ENCODE measurements at places on chromosomes 2 and 18.

DNA sequence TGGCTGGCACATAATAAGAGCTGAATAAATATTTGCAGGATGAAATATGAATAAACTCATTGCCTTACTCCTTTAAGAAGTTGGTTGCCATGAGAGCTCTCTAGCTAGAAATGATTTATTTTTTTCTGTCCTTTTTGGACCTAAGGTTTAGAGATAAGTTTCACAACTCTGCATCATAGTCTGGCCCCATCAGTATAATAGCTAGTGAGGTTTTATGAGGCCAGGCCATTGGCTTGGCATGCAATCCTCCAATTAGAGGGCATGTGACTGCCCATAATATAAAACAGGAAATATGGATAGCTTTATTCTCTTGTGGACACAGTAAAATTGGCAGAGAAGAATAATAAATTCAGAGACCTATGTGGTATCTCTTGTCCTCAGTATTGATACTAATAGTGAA lies 26.2 kb upstream of the INSIG2 start:
- DNase-seq, result no peak

GRCh38 chr2:194380011-194380410 lies 1277.0 kb upstream of the SLC39A10 start:
- no peak for DNase-seq

GRCh38 chr2:120793682-120794403 lies 58.2 kb downstream of the GLI2 start:
- DNase-seq, result peak; percentile 62

DNA sequence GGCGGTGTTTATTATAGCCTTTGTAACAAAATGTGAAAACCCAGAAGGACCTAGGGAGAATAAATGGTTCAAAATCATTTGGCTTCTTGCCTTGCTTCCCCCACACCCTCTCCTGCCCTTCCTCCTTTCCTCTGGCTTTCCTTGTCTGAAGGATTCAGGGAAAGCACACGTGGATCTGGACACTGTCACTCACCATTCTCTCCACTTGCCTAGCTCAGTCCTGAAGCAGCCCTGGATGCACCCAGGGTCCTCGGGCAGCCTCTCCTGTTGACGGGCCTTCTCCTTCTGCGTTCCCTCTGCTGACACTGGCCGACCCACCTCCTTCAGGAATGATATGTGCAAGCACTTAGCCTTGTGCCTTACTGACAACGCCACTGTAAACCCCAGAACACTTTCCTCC lies 68.4 kb downstream of the FAM210A start:
- DNase-seq, result no peak

GRCh38 chr2:64615192-64615763 lies 38.4 kb downstream of the SERTAD2 start:
- DNase-seq, result no peak

DNA sequence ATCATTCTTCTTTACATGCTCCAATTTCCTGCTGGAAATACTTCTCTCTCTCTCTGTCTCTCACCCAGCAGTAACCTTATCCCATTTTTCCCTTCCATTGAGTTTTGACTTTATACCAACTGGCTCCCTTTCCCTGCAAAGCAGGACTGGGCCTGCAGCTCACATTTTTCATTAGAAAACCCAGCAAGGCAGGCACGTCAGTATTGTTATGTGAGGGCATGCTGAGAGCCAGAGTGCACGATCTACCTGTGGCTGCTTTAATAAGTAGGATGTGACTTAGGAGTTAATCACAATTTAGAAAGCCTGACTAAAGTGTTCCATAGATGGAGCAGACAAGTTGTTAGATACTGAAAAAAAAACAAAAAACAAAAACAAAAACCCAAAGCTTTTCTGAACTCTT lies 5.2 kb upstream of the NDUFV2 start:
- DNase-seq, result peak; percentile 9

DNA sequence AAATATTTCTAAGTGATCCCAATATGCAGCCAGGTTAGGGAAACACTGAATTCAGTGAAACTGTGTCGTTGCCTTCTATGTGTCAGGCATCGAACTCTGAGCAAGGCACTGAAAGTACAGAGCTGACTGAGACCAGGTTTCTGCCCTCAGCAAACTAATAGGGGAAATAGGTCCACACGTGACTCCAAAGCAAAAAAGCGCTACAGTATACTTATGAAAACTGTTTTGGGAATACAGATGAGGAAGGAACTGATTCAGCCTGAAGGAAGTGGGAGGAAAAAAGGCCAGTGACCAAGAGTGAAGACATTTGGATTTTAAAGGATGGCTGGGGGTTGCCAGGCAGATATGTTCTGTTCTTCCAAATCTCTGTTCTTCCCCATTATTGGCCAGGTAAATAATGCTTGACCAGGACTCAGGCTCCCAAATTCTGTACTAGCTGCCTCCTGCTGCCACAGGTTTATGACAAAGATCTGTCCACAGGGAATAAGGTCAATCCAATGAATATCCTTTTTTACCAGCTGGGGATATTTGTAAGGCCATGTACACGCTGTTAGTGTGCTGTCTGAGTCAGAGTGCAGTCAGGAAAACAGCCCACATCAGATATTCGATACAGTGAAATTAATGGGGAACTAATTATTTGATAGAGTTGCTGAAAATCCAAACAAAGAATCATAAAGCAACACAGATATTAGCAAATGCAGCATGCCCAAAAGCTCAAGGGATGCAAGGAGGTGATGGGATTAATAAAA lies 24.5 kb upstream of the INPP4A start:
- DNase-seq, result no peak

GRCh38 chr2:47719099-47719498 lies 63.8 kb upstream of the MSH6 start:
- no peak for DNase-seq

DNA sequence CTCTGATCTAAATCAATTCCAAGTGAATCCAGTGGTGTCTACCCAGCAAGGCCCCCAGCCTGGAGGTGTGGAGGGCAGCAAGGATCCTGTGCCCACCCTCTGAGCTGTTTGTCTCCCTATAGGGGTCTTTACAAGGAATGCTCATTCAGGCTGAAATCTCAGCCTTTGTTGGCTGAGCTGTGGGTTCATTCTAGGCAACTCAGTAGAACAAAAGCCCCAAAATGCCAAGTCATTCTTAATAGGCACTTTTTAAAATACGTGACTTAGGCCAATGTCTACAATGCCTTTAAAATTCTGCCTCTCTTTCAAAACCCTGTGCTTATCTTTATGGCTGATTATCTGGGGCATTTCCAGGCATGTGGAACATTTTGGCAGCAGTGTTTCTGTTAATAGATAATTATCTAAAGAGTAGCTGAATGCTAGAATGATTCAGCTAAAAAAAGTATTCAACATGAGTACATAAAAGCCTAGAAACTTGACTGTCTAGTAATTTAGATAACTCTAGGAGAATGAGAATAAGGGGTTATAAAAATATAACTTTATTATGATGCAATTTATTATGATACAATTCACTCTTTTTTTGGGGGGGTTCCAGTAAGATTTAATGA lies 7.4 kb downstream of the UGT1A6 start:
- no peak for DNase-seq

DNA sequence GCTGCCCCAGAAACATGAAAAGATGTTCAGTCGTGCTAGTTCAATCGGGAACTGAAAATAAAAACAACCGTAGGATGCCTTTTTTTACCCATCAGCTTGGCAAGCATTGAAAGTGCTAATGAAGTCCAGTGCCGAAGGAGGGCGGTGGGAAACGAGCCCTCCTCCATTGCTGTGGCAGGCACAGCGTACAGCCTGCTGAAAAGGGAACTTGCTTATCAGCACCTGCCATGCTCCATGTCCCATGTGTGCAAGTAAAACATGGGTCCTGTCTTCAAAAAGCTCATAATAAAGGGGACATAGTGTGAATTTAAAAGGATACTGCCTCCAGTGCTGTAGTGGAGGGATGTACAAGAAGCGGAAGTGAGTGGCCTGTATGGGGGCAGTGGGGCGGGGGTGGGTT lies 82.4 kb downstream of the ARMC9 start:
- no peak for DNase-seq

- DNase-seq, result no peak
These were observed 546.8 kb downstream of the TNS1 start for GRCh38 chr2:217456016-217456415.

DNA sequence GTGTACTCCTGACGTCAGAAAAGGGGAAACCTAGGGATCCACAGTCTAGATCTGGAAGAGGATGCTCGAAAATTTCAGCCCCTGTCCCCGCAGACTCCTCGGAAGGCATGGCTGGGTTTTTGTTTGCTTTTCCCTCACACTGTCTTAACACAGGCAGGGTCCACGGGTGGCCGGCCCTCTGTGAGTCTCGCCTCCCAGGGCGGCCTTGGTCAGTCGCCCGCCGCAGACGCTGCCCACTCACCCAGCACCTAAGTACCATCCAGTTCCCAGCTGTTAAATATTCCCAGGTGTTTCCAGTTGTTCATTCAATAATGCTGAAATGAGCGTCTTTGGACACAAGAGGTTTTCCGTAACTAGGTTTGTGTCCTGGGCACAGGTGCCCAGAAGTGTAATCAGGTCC lies 193.2 kb downstream of the TWIST2 start:
- no peak for DNase-seq

- no peak for DNase-seq
These were observed 52.3 kb downstream of the BAZ2B start for GRCh38 chr2:159564081-159564480.

DNA sequence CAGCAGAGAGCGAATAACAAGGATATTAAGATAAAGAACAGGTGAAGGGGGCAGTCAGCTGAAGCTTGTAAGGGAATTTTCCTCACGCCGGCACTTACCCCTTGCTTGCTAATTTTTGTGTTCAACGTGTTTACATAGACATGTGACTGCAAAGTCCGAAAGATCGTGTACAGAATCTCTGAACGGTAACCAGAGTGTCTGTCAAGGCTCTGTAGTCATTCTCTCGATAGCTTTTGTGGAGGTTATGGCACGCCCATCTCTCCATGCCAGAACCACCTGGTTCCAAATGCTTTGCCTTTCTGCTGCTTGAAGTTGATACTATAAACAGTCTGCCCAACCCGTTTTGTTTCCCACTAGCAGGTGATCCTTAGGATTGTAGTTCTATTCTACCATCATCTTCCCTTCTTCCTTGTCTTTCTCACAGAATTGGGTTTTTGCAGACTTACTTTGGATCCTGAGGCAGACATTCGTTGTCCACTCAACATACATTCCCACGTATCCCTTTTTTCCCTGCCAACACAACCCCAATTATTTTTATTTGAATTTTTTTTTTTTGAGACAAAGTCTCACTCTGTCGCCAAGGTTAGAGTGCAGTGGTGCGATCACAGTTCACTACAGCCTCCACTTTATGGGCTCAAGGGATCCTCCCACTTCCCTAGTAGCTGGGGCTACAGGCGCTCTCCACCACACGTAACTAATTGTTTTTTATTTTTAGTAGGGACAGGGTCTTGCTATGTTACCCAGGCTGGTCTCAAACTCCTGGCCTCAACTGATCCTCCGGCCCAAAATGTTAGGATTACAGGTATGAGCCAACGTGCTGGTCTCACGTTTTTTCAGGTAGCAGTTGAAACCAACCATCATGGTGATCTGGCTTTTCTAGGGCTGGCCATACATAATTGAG lies 1.3 kb upstream of the USP34 start:
- DNase-seq, result peak; percentile 54

DNA sequence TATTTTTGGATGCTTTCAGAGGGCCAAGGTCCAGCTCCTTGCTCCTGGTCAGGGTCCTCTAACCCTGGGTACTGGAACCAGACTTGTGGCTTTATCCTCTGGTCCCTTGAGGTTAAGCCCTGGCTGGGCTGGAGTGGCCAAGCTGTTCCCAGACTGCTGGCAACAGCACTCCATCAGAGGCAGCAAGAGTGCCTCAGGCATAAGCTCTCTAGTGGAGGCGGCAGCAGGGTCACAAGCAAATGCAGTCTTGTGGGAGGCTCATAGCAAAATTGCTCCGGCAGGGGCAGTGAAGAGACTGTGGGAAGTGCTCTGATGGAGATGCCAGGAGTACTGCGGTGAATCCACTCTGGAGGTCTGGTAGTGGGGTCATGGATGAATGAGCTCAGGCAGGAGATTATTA lies 128.9 kb upstream of the OTOS start:
- no peak for DNase-seq

DNA sequence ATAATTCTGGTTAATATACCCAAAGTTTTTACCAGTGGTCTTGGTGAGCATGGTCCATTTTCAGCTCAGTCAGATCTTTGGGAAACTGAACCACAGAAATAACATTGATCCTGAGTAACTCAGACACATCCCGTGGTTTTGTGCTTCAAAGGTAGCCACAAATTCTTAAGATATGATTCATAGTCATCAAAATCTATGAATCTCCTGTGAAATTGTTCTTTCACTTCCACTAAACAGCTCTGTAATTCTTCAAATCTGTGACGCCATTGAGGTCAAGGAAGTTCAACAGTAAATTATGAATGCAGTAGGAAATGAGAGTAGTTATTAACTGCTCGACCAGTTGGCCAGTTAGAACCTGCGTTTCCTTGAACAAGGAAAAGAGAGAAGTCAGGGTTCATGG lies 147.3 kb downstream of the IRS1 start:
- DNase-seq, result no peak

DNA sequence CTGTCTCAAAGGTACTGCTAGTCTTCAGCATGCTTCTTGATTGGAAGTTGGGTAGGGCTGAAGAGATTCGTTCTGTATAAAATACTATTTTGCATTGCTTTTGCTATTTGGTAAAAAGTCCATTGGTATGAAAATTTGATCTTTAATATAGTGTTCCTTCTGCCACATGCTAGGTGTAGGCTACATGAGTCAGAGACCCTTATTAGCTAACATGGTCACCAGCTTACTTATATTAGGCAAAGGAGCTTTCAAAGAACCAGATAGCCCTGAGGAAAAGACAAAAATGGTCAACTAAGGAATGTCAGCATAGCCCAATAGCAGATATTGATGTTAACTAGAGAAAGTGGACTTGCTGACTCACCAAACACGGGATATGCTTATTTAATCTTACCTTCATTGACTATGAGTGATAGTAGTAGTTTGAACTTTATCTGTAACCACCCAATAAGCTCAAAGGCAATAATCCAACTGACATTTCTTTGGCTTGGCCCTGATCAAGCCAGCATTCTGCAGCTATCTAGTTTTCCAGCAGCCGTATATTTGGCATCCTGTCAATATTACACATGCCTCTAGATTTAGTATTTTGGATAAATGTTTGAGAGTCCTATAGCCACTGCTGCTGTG lies 110.0 kb downstream of the TPGS2 start:
- no peak for DNase-seq

DNA sequence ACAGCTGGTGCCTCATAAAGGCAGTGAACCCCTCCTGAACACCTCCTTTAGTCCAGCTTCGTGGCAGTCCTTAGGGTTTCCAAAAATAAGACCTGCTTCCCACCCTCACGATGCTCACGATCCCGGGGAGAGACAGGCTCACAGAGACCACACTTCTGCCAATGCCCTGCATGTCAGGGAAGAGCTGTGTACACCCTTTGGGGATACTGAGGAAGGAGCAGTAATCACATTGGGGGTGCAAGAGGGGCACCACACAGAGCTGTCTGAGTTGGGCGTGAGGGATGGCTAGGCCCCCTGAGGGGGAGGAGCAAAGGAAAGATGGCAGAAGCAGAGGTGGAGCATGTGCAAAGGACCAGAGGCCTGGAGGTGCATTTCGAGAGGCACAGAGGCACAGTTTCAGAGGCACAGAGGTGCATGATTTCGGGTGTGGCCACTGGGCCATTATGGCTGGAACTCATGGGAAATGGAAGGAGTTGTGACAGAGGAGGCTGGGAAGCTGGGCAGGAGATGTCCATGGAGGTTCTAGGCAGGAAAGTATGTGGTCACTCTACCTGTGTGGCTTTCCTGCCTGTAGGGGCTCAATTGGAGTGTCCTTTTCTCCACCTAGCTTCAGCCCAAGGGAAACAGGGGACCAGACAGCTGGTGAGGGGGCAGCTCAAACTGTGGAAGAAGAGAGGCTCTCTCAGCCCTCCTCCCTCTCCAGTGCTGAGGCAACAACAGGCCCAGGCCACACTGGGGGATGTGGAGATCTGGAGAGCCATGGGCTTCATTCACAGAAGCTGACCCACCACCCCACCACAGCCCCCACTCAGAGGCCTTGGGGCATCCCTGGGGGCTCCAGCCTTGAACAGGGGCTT lies 115.9 kb downstream of the CAPN13 start:
- DNase-seq, result no peak

All from NCI-H2171 treated with DMSO at 0.1 percent for 48 hours (cell line).